ENCODE measurements at places on chromosomes 5 and 9.

GRCh38 chr5:56620903-56621677, 194.3 kb upstream of the MAP3K1 start:
- DNase-seq, result no peak

GRCh38 chr5:90096415-90097081, 313.0 kb downstream of the CETN3 start:
- no peak for DNase-seq

GRCh38 chr5:168881427-168882149, 302.4 kb upstream of the PANK3 start:
- DNase-seq, result no peak

DNA sequence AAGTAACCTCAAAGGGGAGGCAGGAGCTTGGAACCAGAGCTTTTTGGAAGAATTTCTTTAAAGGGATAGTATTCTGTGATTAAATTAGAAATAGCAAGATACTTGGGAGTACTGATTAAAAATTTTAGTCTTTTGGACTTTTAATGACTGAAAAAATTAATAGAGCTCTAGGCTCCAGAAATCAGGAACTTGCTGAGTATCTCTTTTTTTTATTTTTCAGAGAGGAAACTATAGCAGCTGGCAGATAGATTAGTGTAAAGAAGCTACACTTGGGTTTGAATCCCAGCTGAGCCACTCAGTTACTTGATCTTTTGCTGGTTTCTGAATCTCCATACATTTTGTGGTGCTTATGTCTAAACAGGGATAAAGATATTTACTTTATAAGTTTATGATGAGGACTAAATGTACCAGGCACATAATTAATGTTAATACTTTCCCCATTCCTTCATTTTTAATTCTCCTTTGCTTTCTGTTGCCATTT, 94.2 kb upstream of the TNC start:
- no peak for DNase-seq

DNA sequence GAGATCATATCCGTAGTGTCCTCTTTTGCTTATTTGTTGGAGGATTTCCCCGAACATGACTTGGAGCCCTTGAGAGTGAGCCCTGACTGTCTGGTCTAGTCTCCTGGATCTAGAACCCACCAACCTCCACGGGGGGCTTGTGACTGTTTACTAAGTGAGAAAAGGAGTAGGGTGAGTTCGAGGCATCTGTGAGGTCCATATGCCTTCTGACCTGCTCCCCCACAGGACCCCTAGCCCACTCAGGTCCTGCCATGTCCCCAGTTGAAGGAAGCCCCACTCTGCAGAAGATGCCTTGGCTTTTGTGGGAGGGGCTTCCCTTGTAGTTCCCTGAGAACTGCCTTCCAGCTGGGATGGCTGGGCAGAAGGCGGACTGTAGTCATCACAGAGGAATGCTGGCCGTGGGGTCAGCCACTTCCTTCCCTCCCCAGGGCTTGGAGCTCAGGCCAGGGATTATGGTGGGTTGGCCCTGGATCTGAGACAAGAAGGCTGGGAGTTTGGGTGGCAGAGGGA, 7.0 kb upstream of the IRF1 start:
- peak; percentile 67 for DNase-seq

DNA sequence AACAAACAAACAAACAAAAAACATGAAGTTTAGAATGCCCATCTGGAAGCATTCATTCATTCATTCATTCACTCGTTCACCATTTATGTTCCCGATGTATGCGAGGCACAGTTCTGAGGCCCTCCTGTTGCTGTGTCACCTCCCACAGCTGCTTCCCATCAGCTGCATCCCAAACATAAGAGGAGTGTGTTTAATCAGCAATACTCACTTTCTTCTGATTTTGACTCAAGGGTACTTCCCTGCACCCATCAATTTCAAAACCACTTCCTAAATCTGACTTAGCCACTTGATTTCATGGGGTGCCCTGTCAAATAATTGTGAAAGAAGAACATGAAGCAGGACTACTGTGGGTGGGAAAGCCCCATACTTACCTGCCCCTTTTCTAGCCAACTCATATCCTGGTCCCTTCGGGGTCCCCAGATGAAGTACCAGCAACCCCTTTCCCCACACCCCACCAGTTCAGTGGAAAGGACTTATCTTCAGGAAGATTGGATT, 128.0 kb upstream of the IL12B start:
- no peak for DNase-seq

Data from small intestine (tissue), 16 donors.